Activated CD4-positive, alpha-beta T cell treated with anti-CD3 and anti-CD28 coated beads for 48 hours (primary cell): ENCODE measurements at places on chromosomes 5 and 9.
A peak's percentile ranks its signal among the peaks of the same experiment; 100 is the strongest.

DNA sequence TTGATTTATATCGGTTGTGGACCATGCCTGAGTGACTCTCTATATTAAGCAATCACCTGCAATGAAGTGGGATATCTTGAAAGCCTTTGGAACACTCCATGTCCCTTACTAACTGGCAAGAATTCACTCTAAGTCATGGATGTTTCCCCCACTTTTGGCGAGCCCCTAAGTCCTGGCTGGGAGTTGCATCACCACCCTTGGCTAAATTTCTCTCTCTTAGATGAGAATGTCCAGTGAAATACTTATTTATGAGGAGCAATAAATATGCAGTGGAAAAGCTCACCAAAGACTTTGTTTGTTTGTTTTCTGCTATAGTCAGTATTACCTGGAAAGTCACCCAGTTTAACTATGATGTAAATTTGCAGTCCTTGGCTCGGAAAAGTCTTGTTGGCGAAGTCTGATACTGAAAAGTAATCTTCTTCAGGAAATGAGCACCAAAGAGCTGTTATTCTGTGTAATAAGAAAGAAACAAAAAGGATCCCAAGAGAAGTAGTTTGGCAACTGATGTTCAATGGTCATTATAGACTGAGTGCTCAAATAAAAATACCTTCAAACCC is 333.8 kb downstream of the DMRT2 start:
- DNase-seq: no peak

- no peak for DNase-seq
Observed at GRCh38 chr9:124014956-124015660, 3.5 kb downstream of the LHX2 start.

- no peak for DNase-seq
Observed at GRCh38 chr5:126311766-126312165, 111.4 kb upstream of the GRAMD2B start.

- DNase-seq: no peak
Observed at GRCh38 chr5:167995844-167996425, 295.5 kb upstream of the WWC1 start.

GRCh38 chr5:33231935-33232334 is 208.8 kb upstream of the TARS1 start:
- no peak for DNase-seq

DNA sequence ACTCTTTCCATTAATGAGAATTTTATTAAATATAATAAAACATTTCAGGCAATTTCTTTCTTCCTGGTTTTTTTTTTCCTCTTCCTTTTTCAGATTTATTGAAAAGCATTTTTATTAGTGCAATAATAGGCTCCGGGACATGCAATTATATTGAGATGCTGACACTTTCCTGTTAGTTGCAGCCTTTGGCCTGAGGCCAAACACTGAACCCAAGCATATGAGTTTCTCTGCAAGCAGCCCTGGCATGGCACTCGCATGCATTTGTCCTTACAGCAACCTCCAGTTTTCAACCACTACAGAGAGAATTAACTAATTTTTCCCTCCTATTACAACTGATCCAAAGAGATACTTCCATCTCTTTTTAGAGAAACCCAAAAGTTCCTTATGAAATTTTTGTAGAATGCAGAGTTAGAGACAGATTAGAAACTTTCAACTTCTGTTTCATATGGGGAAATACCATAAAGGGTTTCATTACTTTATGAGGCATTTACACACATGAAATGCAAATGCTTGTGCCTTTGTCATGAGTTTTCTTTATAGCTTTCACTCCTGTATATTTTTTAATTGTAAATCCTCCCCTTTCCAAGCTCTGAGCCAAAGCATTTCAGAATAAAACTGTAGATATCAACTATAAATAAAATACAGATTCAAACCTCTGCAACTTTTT is 183.0 kb downstream of the CETN3 start:
- no peak for DNase-seq

GRCh38 chr5:142748132-142748531 is 22.0 kb upstream of the ARHGAP26 start:
- DNase-seq: no peak

- DNase-seq: no peak
Observed at GRCh38 chr5:38883842-38884241, 38.0 kb downstream of the OSMR start.

GRCh38 chr5:72251386-72251785 is 68.7 kb downstream of the MRPS27 start:
- DNase-seq: no peak

DNA sequence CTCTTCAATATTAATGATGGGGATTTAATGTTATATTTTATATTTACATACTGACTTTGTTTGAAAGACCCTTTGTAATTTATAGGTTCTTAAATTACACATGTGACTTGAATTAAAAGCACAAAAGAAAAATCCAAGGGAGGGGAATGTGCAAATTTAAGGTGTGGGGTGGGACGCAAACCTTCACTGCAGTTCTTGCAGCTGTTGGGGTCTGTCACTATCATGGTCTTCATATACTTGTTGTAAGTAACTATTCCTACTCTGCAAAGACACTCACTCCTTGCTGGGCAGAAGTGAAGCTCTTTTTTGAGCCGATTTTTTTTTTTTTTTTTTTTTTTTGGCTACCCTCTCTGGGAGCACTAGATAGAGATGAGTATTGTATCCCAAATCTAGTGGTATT is 505.3 kb downstream of the ARHGEF28 start:
- no peak for DNase-seq

GRCh38 chr5:61207884-61208283 is 45.6 kb upstream of the SMIM15 start:
- no peak for DNase-seq

GRCh38 chr5:7078901-7079300 is 317.0 kb upstream of the ADCY2 start:
- no peak for DNase-seq

DNA sequence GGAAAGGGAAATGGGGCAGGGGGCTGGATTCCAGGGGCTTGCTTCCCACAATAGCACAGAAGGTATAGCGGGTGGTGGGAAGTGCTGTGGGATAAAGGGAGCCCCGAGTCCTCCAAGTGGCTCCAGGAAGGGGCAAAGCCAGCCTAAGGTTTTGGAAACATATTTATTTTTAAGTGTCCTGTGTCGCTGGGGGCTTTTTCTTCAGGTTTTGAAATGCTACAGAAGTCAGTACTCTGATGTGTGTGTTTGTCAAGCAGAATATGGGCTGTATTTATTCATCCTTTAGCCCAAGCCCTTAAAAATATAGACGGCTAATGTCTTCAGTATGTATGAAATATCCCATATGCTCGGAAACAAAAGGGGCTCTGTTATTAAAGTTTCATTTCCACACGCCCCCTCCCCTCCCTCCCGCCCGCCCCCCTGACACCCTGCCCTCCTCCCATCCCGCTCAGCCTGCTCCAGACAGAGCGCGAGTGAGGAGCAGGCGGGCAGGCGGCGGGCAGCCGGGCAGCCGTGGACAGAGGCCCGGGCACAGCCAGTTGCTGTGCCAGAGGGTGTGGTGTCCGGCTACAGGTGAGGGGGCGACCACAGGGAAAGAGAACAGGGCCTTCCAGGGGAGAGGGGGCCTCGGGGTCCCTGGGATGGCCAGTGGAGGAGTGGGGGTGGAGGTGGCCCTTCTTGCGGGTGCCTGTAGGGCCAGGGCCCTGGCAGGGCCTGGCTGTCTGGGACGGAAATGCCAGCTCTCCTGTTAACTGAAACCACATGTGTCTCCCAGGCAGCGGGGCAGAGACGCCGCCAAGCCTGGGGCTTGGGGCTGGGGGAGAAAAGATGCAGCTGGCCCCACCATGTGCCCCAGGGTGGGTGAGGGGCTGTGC is 39.6 kb upstream of the SYNPO start:
- no peak for DNase-seq

DNA sequence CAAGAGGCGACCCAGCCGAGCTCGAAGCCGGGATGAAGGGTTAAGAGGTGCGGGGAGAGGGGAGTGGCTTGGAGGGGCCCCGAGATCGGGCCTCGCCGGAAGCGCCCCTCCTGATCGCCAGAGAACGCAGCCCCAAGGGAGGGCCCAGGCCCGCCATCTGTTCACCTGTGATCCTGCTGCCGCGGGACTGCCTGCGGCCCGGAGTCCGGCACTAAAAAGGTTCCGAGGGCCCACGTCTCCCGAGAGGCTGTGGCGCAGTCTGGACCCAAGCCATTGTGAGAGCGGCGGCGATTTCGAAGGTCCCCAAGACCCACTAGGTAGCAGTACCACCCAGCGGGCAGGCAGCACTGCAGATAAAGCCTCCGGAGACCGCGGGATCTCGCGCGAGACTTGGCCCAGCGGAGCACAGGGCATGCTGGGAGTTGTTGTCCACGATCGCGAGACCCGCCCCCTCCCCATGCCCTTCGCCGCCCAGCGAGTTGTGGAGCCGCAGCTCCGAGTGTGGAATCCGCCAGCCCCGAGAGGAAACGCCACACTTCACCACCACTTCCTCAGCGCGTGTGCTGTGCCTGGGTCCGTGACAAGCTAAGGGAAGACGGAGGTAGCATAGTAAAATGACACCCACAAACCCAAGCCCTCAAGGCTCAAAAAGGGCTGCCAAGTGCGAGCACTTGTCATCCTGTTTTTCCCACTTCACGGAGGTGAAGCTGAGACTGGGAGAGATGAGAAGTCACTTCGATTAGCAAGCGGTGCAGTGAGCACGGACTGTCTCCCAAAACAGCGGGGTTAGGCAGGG is at the start of gene KIAA1191:
TSS of gene KIAA1191 (minus strand) at position 328 of the 796 bp plus-strand sequence. CDS start 2,256 bp downstream, outside the sequence.
- DNase-seq: peak; percentile 95

DNA sequence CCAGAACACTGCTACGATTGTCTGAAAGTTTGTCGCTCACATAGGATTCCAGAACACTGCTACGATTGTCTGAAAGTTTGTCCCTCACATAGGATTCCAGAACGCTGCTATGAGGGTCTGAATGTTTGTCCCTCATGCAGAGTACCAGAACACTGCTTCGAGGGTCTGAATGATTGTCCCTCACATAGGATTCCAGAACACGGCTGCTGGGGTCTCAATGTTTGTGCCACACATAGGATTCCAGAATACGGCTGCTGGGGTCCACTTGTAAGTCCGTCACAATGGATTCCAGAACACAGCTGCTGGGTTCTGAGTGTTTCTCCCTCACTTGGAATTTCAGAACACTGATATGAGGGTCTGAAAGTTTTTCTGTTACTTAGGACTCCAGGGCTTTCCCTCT is 203.3 kb downstream of the FOXD4L6 start:
- no peak for DNase-seq

GRCh38 chr9:93958819-93959682 is 3.9 kb upstream of the BARX1 start:
- DNase-seq: no peak

GRCh38 chr5:127741412-127741811 is 38.2 kb downstream of the CCDC192 start:
- no peak for DNase-seq

DNA sequence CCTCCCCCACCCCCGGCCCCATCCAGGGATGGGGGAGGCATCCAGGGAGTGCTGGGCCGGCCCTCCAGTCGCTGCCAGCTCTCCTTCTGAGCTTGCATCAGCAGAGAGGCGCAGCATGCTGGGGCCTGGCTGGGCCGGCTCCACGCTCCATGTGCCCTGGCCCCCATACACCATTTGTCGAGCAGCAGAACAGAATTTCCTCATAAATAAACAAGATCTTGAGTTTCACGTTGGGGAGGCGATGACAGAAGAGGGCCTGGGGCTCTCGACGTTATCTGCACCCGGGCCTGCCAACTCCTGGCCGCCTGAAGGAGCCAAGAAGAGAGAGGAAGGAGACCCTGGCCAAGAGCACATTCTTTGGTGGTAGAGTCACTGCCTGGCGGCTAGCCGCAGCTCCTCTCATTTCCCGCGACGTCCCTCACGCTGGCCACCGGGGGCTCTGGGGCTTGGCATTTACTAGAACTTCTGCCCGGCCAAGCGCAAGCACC is 177.0 kb downstream of the FGF18 start:
- no peak for DNase-seq

- no peak for DNase-seq
Observed at GRCh38 chr9:4030751-4031150, 269.1 kb downstream of the GLIS3 start.

DNA sequence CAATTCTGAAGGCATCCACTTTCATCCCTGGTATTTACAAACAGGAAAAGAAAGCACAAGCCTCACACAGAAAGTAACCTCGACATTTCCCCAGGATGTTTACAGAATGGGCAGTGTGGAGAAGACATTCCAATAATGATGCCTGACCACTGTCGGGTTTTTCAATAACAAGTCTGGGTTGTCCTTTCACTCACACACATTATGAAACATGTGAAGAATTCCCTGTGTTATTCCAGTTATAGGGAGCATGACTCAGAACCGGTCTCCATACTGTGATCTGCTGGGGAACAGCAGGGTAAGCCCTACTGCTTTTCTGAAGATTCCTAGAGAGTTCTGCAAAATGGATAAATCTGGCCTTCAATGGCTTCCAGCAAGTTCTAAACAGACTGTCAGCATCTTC is 155.3 kb downstream of the ADAMTS12 start:
- no peak for DNase-seq

GRCh38 chr5:71949772-71950171 is 157.5 kb upstream of the MAP1B start:
- DNase-seq: no peak

DNA sequence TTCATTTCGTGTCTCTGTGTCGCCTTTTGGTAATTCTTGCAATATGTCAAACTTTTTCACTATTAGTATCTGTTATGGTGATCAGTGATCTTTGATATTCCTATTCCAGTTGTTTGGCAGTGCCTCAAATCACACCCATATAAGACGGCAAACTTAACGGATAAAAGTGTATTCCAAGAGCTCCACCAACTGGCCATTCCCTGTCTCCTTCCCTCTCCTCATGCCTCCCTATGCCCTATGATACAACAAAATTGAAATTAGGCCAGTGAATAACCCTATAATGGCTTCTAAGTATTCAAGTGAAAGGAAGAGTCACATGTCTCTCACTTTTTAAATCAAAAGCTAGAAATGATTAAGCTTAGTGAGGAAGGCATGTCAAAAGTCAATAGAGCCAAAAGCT is 74.8 kb downstream of the CDK5RAP2 start:
- DNase-seq: no peak

DNA sequence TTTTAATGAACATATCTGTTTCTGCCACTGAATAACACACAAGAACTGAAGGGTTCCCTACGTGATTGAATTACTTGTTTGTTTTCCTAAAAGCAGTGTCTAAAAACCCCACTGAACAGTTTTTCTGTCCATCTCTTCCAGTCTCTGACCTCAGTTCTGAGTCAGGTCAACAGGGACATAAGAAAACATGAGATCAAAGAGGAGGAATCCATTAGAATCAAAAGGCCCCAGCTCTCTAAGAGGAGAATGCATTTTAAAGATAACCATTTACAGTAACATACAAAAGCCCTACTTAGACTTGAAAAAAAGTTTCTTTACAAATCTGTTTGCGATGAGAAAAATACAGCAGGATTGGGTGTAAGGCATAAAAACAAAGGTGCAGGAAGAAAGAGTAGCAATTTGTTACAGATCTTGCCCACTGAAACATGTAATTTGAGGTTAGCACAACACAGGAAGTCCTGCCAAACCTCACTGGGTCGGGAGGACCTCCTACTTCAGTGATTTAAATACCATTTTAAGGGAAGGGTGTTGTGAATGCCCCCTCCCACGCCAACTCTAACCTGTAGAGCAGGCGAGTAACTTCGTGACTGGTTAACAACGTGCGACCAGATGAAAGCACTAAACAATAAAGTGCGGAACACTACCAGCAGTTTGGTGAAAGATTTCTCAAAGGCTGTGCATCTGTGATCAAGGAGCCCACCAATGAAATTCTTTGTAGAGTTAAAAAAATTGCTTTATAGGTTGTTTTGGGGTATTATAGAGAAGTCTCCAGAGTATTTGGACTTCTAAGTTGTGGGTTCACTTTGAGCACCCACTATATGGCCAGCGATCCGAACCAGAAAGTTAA is 1.3 kb downstream of the QSOX2 start:
- peak; percentile 81 for DNase-seq

GRCh38 chr5:153998010-153998409 is 40.7 kb downstream of the FAM114A2 start:
- no peak for DNase-seq
